HTR-8/SVneo (cell line): ENCODE measurements at places on chromosomes 3 and 15.
A peak's percentile ranks its signal among the peaks of the same experiment; 100 is the strongest.

DNA sequence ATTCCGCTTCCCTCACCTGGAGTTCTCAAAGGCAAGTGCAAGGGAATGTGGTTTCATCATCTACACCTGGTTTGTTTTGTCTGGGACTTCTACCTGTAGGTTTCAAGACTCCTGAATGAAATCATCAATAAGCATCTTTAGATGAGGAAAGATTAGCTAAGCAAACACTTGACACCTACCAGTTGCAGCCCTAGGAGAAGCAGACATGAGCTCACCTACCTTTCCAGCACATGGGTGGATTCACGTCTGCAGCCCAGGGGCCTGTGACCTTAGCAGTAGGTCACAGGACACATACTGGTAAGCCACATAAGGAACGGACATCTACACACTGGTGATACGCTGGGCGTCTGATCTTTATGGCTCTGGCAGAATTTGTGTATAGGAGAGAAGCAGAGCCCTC, 26.7 kb downstream of the SLCO2A1 start:
- DNase-seq: no peak

- DNase-seq: peak; percentile 59
Observed at GRCh38 chr3:142501004-142501926, 53.4 kb upstream of the XRN1 start.

GRCh38 chr3:171455603-171456550, 4.3 kb downstream of the TNIK start:
- DNase-seq: no peak

- no peak for DNase-seq
Observed at GRCh38 chr15:52066842-52067544, 45.6 kb downstream of the BCL2L10 start.

- DNase-seq: no peak
Observed at GRCh38 chr3:72427624-72428023, 420.6 kb downstream of the SHQ1 start.

DNA sequence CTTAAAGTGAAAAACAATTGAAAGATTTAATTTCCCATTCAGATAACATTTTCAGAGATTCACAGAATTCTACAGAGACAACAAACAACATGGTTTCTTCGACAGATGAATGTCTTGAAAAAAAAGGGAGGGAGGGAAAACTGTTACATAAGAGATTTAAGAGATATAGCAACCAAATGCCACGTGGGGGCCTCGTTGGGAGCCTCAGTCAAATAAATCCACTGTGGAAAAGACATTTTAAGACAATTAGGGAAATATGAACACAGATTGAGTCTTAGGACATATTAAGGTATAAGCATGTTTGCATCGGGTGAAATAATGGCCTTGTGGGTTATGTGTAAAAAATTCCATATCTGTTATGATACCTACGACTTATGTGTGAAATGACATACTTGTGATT, 5.0 kb upstream of the PRRT3 start:
- DNase-seq: no peak

- DNase-seq: peak; percentile 40
Observed at GRCh38 chr3:185460719-185461350, 38.0 kb downstream of the TMEM41A start.

- peak; percentile 6 for DNase-seq
Observed at GRCh38 chr3:69665026-69665737, 74.1 kb upstream of the MITF start.

DNA sequence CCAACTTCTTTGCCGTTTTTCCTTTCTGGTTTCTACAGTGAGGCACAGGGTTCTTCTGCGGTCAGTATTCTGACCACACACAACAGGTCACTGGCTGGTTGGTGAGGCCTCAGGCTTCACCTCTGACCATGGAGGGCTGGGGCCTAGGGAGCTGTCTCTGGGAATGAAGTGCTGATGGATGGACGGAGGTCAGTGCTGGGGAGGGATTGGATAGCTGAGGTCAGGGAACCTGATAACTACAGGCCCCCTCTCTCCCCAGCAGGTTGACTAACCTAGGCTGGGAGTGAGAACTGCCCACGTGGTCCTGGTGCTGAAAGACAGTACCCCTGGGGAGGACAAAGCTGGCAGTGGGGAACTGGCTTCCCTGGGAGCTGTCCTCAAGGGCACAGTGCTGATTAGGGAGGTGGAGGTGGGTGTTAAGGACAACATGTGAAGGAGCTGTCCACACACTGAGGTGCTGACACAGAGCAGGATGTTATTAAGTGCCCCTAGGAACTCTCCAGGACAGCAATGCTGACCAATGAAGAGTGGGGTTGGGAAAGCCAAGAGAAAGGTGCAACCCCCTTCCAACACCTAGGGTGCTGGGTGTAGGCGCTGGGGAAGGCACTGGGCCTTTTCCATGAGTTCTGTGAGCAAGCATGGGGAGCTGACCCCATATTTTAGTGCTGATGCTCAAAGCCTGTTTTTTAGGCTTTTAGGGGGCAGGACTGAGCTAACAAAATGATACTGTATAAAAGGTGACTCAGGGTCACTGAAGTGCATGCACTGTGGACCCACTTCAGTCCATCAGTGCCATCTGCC, 45.2 kb downstream of the ATP2B2 start:
- DNase-seq: peak; percentile 79

DNA sequence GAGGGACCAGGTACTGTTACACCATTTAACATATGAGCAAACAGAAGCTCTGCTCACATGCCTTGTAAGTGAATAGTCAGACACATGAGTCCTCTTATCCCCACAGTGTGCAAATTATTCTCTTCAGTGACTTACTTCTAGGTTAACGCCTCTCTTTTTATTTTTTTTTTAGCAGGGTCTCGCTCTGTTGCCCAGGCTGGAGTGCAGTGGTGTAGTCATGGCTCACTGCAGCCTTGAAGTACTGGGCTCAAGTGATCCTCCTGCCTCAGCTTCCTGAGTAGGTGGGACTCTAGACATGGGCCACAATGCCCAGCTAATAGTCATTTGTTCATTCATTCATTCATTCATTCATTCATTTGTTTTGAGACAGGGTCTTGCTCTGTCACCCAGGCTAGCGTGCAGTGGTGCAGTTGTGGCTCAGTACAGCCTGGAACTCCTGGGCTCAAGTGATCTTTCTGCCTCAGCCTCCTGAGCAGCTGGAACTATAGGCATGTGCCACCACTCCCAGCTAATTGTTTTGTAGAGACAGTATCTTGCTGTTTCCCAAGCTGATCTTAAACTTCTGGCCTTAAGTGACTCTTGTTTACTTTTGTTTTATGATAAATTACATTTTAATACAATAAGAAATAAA, 94.7 kb downstream of the LRRC28 start:
- no peak for DNase-seq

DNA sequence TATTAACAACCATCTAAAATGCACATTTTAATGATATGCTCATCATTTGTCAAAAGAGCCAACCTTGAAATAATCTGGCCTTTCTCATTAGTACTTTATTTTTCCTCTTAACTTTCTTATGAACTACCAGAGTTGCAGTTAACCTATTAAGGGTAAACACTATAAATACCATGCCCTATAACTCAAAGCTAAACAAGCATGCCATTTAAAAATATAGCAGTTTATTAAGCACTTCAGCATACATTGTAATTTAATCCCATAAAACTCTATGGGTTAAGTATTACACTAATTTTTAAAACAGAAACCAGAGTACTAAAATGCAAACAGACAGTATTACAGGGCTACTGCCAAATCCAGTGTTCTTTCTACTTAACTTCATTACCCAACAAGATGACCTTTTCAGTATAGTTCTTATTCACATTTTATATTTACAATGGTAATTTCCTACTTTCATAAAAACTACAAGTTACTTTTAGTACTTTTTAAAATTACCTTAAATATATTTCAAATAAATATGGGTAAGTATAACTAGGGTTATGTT, 11.8 kb downstream of the NPTN start:
- DNase-seq: no peak

- DNase-seq: no peak
Observed at GRCh38 chr3:48412375-48413001, 17.4 kb downstream of the PLXNB1 start.

DNA sequence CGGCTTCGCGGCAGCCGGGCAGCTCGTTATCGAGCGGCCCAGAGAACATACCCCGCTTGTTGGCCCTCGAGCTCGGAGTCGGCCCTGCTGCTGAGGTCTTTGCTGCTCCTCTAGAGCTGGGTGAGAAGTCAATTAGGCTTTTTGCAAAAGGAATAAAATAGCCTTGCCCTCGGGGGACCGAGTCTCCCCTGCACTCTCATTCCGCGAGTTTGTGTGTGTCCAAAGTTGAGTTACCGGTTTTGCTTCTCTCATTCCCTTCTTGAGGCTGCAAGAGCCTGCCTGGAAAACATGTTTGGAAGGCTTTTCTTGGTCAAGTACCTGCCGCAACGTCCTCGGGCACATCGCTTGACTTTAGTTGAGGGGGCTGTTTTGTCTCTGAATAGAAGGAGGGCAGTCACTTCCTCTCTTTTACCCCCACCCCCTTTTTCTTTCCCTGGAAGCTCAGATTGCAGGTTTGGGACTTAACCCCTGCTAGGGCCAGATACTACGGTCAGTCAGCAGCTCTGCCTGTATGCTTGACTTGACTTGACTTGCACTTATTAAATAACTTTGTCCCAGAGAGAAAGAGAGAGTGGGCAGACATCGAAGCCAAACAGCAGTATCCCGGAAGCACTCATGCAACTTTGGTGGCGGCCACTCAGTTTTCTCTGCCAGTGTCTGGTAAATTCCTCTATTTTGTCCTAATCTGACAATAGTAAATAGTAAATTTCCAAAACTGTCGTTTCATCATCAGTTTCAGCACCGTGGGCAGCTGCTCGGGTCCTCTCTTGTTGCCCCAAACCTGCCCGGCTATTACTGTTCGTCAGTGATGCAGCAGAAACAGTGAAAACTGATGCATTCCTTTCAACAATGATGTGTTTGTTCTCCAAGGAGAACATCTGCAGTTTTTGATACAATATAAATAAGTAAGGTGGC, 609 bp downstream of the RNF13 start:
- DNase-seq: peak; percentile 23

GRCh38 chr15:55742498-55742926, 440 bp downstream of the PRTG start:
- no peak for DNase-seq

GRCh38 chr15:52128568-52128967, 16.0 kb upstream of the BCL2L10 start:
- DNase-seq: no peak

DNA sequence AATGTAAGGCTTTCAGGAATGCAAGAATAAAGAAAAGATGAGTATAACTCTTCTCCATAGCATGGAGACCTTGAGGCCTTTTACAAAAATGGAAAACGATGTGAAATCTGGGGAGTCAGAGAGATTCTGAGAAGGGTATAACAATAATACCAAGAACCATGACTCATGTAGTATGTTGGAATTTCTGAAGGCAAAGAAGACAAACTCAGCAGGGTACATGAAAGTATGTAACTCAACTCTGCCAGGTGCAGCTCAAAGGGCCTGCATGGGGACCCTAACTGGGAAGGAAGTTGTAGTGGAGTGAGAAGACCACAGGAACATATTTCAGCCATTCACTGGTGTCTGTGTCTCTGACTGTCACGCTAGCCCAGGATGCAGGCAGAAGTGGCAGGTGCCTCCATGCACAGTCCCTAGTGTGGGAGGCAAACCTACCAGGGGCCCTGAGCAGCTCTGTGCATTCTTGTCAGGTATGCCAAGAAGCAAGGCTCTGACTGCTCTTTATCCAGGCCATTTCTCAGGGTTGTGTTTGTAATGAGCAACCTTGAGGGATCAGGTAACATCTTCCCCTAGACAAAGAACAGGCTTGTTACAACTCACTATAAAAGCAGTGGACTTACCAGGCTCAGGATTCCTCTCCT, 57.2 kb downstream of the GPR156 start:
- DNase-seq: no peak

GRCh38 chr3:171363202-171363601, 97.0 kb downstream of the TNIK start:
- DNase-seq: no peak

GRCh38 chr15:64619880-64620839, 155.2 kb downstream of the RBPMS2 start:
- DNase-seq: no peak

DNA sequence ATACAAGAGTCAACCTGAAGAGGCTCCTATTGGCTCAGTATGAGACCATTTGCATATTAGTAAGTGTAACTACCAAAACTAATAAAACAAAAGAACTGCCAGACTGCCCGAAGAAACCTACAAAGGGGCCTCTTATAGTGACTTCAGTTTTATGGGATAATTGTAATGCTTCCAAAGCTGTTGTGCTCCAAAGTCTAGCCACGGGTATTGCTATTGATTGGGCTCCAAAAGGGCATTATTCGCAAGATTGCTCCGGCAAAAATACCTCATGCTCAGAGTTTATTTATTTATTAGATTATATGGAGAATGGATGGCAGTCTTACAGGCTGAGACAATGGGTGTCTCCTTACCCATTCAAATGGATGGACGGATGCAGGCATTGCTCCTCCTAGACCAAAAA, 11.4 kb downstream of the RPL22L1 start:
- no peak for DNase-seq

- no peak for DNase-seq
Observed at GRCh38 chr3:43388175-43388574, 101.8 kb downstream of the SNRK start.

GRCh38 chr3:23921052-23921511, 4.2 kb downstream of the RPL15 start:
- DNase-seq: no peak

DNA sequence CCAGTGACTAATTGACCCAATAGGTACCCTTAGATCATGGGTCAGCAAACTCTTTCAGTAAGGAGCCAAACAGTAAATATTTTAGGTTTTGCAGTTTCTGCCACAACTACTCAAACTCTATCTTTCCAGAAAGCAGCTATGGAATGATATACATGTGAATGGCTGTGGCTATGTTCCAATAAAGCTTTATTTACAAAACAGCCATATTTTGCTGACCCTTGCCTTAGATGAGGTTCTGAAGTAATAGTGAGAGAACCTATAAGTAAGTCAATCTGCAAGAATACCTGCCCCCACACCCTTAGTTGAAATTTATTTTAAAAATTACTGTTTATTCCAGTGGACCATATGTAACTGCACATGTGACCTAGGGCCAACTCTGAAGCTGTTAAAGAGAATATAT, 134.0 kb downstream of the CMSS1 start:
- no peak for DNase-seq

GRCh38 chr3:136954980-136955780, 2.6 kb upstream of the IL20RB start:
- DNase-seq: no peak

DNA sequence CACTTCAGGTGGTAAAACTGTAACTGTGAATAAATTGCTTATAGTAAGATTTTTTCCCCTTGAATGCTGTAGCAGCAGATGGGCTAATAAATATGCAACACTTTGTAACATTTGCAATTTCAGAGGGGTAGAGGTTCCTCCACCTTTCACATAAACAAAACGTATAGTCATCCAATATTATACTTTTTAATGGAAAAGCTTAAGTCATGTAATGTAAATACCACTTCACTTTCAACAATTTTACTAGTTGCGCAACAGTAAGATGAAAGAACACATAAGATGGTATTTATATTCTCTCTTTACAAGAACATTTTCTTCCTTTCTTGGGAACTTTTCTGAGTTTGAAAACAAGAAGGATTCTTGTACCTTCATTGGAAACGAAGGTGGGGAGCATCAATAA, 56.6 kb upstream of the FAM3D start:
- DNase-seq: no peak

GRCh38 chr15:77224352-77224751, 153.4 kb upstream of the TSPAN3 start:
- no peak for DNase-seq
